IMR-90 (cell line): ENCODE measurements at places on chromosomes 12 and 14. TPM values are rescaled to one million over a fixed set of nuclear protein-coding genes. Genes with fewer than 3 reads are reported as not detected.

DNA sequence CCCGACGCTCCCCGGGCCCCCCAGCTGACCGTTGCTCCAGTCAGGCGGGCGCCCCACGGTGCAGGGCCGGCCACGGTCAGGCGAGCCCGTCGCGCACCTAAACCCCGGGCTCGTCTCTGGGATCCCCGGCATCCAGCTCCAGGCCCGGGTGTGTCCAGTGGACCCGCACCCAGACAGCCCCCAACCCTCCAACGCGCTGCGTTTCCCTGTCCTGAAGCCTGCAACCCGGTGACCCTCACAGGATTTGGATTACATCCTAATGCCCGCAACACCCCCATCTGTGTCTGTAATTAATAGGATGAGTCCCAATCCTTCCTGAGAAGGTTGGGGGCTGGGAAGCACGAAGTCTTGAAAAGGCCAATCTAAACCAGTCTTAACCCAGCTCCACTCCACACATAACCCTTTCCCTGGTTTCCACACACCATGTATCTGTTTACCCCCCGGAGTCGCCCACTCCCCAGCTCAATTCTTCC, 10.4 kb downstream of the CPNE6 start:
- no peak for DNase-seq

GRCh38 chr12:77166696-77167095, 101.3 kb upstream of the E2F7 start:
- no peak for DNase-seq

The FITM1 gene
- total RNA-seq, result not detected in 2 replicates

GRCh38 chr12:123120452-123121166, 30.3 kb downstream of the PITPNM2 start:
- DNase-seq, result no peak

The MAP3K9 gene
- 0.18 and 0.28 TPM in 2 replicates for total RNA-seq
